ENCODE measurements at places on chromosomes 3 and 15. TPM values are rescaled to one million over a fixed set of nuclear protein-coding genes. Genes with fewer than 3 reads are reported as not detected.

DNA sequence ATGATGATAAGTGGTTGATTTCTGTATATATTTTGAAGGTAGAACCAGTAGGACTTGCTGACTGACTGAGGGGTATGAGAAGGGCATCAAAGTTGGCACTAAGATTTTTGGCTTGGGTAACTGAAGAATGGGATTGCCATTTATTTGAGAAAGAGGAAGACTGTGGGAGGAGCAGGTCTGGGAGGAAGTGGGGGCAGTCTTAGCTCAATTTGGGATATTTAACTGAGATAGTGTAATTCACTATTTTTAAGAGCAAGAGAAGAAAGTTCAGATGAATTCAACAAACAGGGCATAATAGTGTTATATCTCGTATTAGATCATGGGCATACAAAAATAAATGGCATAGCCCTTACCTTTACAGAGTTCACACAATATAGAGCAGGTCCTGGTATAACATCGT lies 1.7 kb downstream of the BUB1B start:
- H3K4me3 ChIP-seq = peak overlapping the region; percentile 64
- H3K27ac ChIP-seq = no peak overlapping the region
- peaks cover 2% of the 10 kb centered on the region for H3K36me3 ChIP-seq
- DNase-seq = no peak
- peaks cover 9% of the 10 kb centered on the region for H3K4me1 ChIP-seq
- H3K27me3 ChIP-seq = no peaks in the 10 kb centered on the region

DNA sequence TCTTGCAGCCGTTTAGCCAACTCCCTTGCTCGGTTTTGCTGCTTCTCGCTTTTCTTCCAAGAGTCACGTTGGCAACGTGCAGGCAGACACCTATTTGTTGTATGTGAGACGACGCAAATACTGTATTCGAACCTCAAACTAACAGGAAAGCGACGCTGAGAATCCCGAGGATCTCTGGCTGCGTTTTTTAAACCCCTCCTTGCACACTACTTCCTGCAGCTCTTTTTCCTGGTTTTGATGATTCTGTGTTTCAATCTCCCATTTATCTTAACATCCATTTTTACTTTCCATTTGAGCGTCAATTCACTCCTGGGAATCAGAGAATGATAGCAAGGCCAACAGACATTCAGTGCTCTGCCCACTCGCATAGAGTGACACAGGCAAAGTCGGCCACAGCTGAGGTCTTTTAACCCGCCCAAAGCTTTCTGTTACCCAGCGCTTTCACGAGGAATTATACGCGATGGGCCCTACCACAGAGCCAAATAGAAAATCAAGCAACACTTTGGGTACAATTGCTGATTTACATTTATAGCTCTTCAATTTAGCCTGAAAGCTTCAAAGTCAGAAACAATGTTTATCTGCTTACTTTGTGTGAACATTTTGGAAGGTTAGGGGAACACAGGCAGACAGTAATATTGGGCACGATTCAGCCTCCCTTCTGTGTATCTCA lies 1.6 kb upstream of the ANXA2 start:
- no peaks in the 10 kb centered on the region for H3K27me3 ChIP-seq
- peaks cover 34% of the 10 kb centered on the region for H3K4me1 ChIP-seq
- H3K27ac ChIP-seq = peak overlapping the region; percentile 98
- H3K4me3 ChIP-seq = peak overlapping the region; percentile 35
- H3K36me3 ChIP-seq = peaks cover 16% of the 10 kb centered on the region

DNA sequence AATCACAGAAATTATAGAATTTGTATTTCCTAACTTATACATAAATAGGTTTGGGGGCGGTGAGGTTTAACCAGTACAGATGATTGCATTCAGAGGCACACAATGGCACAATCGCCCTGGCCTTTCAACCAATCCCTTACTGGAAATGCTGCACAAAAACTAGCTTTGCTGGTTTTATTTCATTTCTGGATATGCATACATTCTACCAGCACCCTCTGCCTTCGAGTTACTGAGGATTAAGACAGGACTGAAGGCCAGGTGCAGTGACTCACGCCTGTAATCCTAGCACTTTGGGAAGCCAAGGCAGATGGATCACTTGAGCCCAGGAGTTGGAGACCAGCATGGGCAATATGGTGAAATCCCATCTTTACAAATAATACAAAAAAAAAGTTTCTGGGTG lies 336.1 kb downstream of the ARRDC4 start:
- H3K4me3 ChIP-seq = no peak overlapping the region
- H3K36me3 ChIP-seq = no peaks in the 10 kb centered on the region
- H3K4me1 ChIP-seq = peaks cover 3% of the 10 kb centered on the region
- H3K27ac ChIP-seq = no peak overlapping the region

- no peak overlapping the region for H3K4me3 ChIP-seq
- H3K27me3 ChIP-seq = no peaks in the 10 kb centered on the region
- H3K27ac ChIP-seq = no peak overlapping the region
- H3K4me1 ChIP-seq = no peaks in the 10 kb centered on the region
- no peak for DNase-seq
- H3K36me3 ChIP-seq = no peaks in the 10 kb centered on the region
Measured at GRCh38 chr3:178491751-178492150, 44.5 kb upstream of the KCNMB2 start.

- no peaks in the 10 kb centered on the region for H3K27me3 ChIP-seq
- no peaks in the 10 kb centered on the region for H3K4me1 ChIP-seq
- DNase-seq = no peak
- no peak overlapping the region for H3K27ac ChIP-seq
Measured at GRCh38 chr3:122299872-122300460, 25.1 kb upstream of the CSTA start.

DNA sequence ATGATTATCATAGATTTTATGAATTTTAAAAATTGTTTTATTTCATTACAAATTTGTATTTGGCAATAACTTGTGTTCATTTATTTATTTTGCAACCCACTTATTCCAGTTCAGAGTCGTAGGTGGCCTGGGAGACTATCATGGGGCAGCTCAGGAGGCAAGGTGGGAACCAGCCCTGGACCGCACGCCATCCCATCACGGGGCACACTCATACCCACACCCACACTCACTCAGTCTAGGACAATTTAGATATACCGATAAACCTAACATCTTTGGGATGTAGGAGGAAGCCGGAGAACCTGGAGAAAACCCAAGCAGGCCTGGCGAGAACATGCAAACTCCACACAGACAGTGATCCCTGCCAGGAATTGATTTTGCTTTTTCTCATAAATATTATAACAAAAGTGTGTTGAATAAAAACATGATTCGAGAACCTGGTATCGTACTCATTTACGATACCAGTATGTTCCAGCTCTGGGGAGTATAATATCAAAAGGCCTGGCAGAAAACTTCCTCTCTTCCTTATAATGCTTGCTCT lies 205.3 kb downstream of the NFKBIZ start:
- no peaks in the 10 kb centered on the region for H3K36me3 ChIP-seq
- no peak overlapping the region for H3K27ac ChIP-seq
- DNase-seq = no peak
- no peaks in the 10 kb centered on the region for H3K27me3 ChIP-seq
- H3K4me1 ChIP-seq = no peaks in the 10 kb centered on the region

DNA sequence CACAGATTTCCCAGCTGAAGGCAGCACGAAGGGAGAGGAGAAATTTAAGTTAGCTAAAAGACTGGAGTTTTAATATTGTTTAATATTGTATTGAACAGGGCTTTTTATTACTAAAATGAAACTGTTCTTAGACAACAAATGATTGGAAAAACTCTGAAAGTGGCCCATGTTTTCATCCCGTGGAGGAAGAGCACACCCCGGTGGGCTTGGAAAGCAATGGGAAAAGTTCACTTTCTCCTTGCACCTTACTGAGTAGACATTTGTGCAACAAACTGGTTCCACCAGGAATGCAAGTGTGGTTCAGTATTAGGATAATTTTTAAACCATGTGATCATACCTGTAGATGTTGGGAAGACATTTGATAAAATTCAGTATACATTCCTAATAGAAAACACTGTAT lies 8.2 kb upstream of the ESYT3 start:
- no peaks in the 10 kb centered on the region for H3K4me1 ChIP-seq
- DNase-seq = peak; percentile 35
- no peaks in the 10 kb centered on the region for H3K36me3 ChIP-seq
- peaks cover 4% of the 10 kb centered on the region for H3K27me3 ChIP-seq

- no peaks in the 10 kb centered on the region for H3K27me3 ChIP-seq
- H3K4me3 ChIP-seq = no peak overlapping the region
- H3K27ac ChIP-seq = no peak overlapping the region
- DNase-seq = no peak
- no peaks in the 10 kb centered on the region for H3K4me1 ChIP-seq
Measured at GRCh38 chr3:83890763-83891135, 1068.0 kb upstream of the CADM2 start.

GRCh38 chr3:43960448-43960840 lies 269.7 kb downstream of the ABHD5 start:
- H3K4me1 ChIP-seq = no peaks in the 10 kb centered on the region
- no peak overlapping the region for H3K27ac ChIP-seq
- peaks cover 7% of the 10 kb centered on the region for H3K27me3 ChIP-seq

- H3K36me3 ChIP-seq = peaks cover 19% of the 10 kb centered on the region
- H3K4me1 ChIP-seq = peaks cover 31% of the 10 kb centered on the region
- no peaks in the 10 kb centered on the region for H3K27me3 ChIP-seq
- H3K27ac ChIP-seq = peak overlapping the region; percentile 50
- H3K4me3 ChIP-seq = no peak overlapping the region
Measured at GRCh38 chr3:120421926-120422325, 28.9 kb downstream of the FSTL1 start.

- no peaks in the 10 kb centered on the region for H3K27me3 ChIP-seq
- no peaks in the 10 kb centered on the region for H3K4me1 ChIP-seq
- H3K4me3 ChIP-seq = no peak overlapping the region
Measured at GRCh38 chr3:74605437-74605836, 9.0 kb downstream of the CNTN3 start.

GRCh38 chr15:56765251-56765650 lies 31.9 kb upstream of the ZNF280D start:
- H3K27me3 ChIP-seq = no peaks in the 10 kb centered on the region
- peak overlapping the region; percentile 2 for H3K27ac ChIP-seq
- no peaks in the 10 kb centered on the region for H3K36me3 ChIP-seq
- no peak overlapping the region for H3K4me3 ChIP-seq
- peaks cover 2% of the 10 kb centered on the region for H3K4me1 ChIP-seq

GRCh38 chr3:42381551-42382082 lies 28.8 kb downstream of the LYZL4 start:
- no peaks in the 10 kb centered on the region for H3K36me3 ChIP-seq
- H3K27ac ChIP-seq = peak overlapping the region; percentile 15
- H3K4me3 ChIP-seq = no peak overlapping the region
- H3K27me3 ChIP-seq = peaks cover 2% of the 10 kb centered on the region
- DNase-seq = peak; percentile 81

DNA sequence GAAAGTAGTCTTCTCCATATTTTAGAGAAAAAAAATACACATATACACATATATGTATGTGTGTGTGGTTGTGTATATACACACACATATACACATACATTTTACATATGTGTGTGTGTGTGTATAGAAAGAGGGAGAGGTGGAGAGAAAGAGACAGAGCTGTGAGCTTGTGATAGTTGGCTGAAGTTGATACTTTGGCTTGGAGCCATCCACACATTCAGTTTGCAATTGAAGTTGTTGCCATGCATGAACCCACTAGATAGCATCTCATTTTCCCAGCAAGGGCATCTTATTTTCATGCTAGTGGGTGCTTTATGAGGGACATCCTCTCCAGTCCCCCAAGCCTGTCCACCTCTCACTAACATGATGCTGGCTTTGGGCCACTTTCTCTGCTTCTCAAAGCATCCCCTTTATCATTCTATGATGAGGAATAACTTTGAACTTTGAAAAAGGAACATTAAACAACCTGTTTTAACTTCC lies 228.6 kb downstream of the ZNF621 start:
- H3K27ac ChIP-seq = no peak overlapping the region
- DNase-seq = peak; percentile 39
- H3K4me3 ChIP-seq = no peak overlapping the region
- peaks cover 6% of the 10 kb centered on the region for H3K4me1 ChIP-seq
- H3K36me3 ChIP-seq = no peaks in the 10 kb centered on the region
- H3K27me3 ChIP-seq = no peaks in the 10 kb centered on the region

- no peaks in the 10 kb centered on the region for H3K27me3 ChIP-seq
- H3K4me3 ChIP-seq = peak overlapping the region; percentile 6
Measured at GRCh38 chr3:71542521-71543370, 40.8 kb downstream of the FOXP1 start.

GRCh38 chr3:144957398-144958101 lies 985.9 kb downstream of the DIPK2A start:
- H3K4me1 ChIP-seq = no peaks in the 10 kb centered on the region

DNA sequence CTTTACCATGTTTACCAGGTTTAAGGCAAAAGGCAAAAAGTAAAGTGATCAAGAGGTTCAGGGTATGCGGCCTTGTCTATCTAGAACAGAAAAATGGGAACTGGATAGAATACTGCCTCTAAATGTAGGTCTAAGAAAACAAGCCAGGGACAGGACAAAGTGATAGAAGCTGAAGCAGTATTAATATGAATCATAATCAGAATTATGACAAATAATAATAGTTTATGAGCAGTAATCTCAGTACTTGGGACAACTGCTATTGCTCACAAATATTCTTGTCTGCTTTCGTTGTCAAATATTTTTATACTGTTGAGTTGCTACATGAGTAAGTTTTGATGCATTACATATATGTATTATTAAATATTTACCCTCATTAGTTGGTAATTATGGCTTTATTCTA lies 356.9 kb upstream of the RBMS3 start:
- no peaks in the 10 kb centered on the region for H3K4me1 ChIP-seq
- H3K27ac ChIP-seq = no peak overlapping the region
- no peaks in the 10 kb centered on the region for H3K27me3 ChIP-seq
- no peaks in the 10 kb centered on the region for H3K36me3 ChIP-seq
- no peak for DNase-seq

Gene STRIT1
- 15.3 TPM for total RNA-seq

Gene GATA2
- total RNA-seq = 2.1 TPM

Gene TAGLN3
- total RNA-seq = 3.5 TPM

Gene DNAH12
- 0.58 TPM for total RNA-seq
